ENCODE measurements at places on chromosomes 16 and 17. TPM values are rescaled to one million over a fixed set of nuclear protein-coding genes. Genes with fewer than 3 reads are reported as not detected.

The KCTD19 gene
- not detected for total RNA-seq

The NLRC3 gene
- not detected for total RNA-seq

The ENPP7 gene
- total RNA-seq: not detected

The CACNG4 gene
- 11.0 TPM for total RNA-seq

The IFI35 gene
- total RNA-seq: 19.8 TPM

The AANAT gene
- total RNA-seq: 0.34 TPM

The PERCC1 gene
- total RNA-seq: not detected

The HLF gene
- 0.22 TPM for total RNA-seq

The GRB7 gene
- 5.0 TPM for total RNA-seq
